Activated CD4-positive, CD25-positive, alpha-beta regulatory T cell (primary cell): ENCODE measurements at places on chromosomes 12 and 14.
A peak's percentile ranks its signal among the peaks of the same experiment; 100 is the strongest.

DNA sequence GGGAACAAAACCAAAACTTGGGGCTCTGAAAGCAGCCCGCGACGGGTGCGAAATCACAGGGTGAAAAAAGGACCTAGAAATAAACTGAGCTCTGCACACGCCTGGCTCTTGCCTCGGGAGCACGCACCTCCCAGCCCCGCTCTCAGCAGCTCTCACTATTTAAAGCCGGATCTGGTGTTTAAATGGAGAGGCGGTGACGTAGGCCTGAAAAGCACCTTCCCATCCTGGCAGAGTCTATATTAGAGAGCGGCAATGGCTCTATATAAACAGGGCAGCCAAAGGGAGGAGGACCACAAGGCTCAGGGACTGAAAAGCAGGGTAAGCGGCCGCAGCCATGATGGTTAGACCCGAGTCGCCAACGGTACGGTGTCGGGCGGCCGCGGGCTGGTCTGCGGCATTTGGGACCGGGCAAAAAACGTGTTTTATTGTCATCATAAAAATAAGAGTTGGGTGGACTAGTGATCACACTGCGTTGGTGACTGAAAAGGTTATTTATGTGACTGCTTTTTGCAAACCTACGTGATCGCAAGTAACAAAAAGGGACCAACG is 1.5 kb downstream of the GTF2A1 start:
- peak; percentile 65 for DNase-seq

GRCh38 chr12:103442822-103443221 is 52.9 kb downstream of the C12orf42 start:
- no peak for DNase-seq

- no peak for DNase-seq
Measured at GRCh38 chr12:70919597-70920035, 922 bp downstream of the PTPRR start.

DNA sequence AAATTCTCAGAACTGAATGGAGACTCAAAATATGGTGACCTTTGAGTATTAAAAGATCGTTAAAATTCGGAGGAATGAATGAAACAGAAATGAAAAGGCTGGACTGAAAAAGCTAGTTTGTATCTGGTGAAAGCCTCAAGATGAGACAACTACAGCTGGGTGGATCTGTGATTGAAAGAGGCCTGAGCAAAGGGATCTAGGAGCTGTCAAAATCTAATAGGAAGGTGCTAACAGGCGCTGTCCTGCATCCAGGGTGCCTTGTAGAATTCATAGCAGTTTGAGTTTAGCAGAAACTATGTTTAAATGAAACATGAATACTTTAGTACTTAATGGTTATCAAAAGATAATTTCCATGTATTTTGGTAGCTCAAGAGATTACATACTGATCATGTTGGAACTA is 2.3 kb downstream of the YY1 start:
- DNase-seq, result no peak

GRCh38 chr12:33314223-33314622 is 125.4 kb downstream of the SYT10 start:
- no peak for DNase-seq
